ENCODE measurements at places on chromosomes 12 and 14. TPM values are rescaled to one million over a fixed set of nuclear protein-coding genes. Genes with fewer than 3 reads are reported as not detected.

The NYNRIN gene
- 4.4 TPM for polyA plus RNA-seq

The PTPN6 gene
- 38.0 TPM for polyA plus RNA-seq

The KLRK1 gene
- 0.75 TPM for polyA plus RNA-seq

The TRAF3 gene
- polyA plus RNA-seq = 5.2 TPM

The SERPINA10 gene
- not detected for polyA plus RNA-seq

The MRPS35 gene
- 97.8 TPM for polyA plus RNA-seq

The TMEM63C gene
- 0.84 TPM for polyA plus RNA-seq

The TAS2R43 gene
- not detected for polyA plus RNA-seq

The GZMH gene
- 1.9 TPM for polyA plus RNA-seq

The OR6C2 gene
- polyA plus RNA-seq = not detected

The GDF3 gene
- 1.6 TPM for polyA plus RNA-seq

The PRPH gene
- polyA plus RNA-seq = 0.71 TPM

The PXN gene
- 57.1 TPM for polyA plus RNA-seq

The TMEM179 gene
- 0.67 TPM for polyA plus RNA-seq

Measured in kidney (tissue), 22 donors.